ENCODE measurements at places on chromosomes 3 and 15.

- DNase-seq, result no peak
Observed at GRCh38 chr15:97140216-97140615, 809.7 kb downstream of the NR2F2 start.

DNA sequence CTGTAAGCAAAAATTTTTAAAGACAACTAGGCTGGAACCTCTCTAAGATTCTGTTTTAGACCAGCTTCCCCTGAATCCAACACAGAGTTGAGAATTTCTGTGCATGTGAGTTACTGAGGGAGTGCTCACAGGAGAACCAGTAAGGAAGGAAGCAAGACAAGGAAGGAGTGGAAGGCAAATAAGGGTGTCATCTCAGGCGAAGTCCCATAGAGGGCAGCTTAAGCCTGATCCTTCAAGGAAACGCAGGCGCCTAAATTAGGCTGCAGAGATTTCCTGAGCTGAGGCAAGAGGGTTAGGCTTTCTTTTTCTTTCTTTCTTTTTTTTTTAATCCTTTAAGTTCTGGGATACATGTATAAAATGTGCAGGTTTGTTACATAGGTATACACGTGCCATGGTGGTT is 36.2 kb upstream of the COL6A6 start:
- DNase-seq, result no peak

- no peak for DNase-seq
Observed at GRCh38 chr15:87492321-87492720, 764.2 kb downstream of the NTRK3 start.

DNA sequence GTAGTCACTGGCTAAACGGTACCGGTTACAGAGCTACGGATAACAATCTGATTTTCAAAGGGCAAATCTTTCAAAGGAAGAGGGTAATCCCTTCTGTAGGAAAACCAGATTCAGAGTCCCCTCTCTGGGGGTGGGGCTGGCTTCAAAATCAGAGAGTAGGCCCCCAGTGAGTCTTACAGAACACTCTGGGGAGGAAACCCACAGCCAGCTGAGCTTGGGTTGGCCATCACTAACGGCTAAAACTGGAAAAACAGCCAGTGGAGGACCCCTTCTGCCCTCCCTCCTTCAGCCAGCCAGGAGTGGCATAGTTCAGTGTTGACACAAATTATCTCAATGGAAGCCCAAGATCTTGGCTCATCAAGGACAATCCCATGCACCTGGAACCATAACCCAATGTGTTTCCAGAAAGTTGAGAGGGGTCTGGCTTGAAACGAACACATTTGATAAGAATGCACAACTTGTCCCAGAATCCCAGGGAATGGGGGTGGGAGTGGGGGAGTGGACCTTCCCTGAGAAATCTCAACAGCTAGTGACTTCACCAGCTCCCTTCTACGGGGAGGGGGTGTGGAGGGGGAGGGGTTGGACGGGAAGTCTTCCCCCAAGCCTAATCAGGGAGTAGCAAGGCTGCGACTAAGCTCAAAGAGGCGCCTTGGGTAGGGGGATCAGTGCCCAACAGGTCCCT is 1.0 kb downstream of the RASL12 start:
- no peak for DNase-seq

DNA sequence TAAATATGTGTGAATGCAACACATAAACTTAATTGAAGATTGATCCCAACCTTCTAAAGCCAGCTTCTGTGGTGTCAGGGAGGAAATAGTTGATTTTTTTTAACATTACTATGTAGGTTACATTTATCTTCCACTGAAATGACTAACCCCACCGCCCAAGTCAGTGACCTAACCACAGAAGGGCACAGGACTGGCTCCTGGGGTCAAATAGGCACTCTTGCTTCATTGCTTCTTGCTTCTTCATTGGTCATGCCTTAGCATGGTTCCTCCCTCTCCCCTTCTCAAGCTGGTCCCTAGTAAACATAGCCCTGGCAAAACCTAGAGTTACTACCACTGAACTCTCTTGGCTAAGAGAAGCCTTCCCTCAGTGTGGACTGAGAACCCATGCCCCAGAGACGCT is 12.3 kb downstream of the EIF1B start:
- DNase-seq, result no peak

- no peak for DNase-seq
Observed at GRCh38 chr3:39315420-39315819, 14.1 kb upstream of the CCR8 start.

- no peak for DNase-seq
Observed at GRCh38 chr3:123759311-123759710, 124.8 kb downstream of the MYLK start.

DNA sequence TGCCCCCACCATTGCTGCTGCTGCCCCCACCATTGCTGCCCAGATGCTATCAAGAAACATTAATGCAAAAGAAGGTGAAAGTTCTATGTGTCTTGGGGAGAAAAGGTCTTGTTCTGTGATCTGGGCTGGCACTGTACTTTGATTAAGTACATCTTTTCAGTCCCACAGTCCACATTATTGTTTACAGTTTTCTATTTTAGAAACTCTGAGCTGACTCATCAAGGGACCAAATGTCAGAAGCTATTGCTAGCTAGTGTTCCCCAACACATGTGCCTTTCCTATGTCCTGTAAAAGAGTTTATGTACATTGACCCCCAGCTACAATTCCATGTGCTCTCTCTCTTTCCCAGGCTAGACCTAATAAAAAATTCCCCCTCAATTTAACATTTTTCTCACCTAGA is 264.7 kb upstream of the NECTIN3 start:
- no peak for DNase-seq

GRCh38 chr3:23086831-23087230 is 116.3 kb upstream of the UBE2E2 start:
- DNase-seq, result no peak

DNA sequence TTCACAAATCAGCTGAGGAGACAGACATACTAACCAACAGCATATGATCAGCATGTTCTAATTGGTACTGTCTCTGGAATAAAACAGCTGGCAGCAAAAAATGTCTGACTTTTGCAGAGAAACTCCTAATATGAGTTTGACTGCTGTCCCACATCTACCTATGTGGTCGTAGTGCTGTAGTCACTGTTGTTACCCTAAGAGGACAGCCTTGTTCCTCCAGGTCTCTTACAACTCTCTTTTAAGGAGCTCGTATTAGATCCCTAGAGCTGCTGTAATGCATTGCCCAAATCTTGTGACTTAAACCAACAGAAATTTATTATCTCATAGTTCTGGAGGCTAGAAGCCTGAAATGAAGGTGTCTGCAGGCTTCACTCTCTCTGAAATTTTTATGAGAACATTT is 92.1 kb downstream of the TGFBR2 start:
- DNase-seq, result no peak

DNA sequence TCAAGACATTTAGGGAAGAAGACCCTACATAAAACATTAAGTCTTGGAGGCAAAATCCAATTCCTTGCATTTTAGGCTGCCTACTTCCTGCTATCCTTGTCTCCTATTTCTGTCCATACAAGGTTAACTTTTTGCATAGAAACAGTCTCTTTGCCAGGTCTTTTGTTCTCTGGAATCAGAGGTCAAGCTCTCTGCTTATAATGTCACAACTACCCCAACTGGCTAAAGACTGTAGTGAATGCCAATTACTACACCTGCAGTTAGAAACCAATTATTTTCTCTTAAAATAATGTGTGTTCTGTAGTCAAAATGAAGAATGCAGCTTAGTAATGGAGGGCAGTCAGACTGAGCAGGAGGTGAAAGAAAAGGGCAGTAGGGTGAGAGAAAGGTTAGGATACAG is 856.2 kb downstream of the TUSC7 start:
- DNase-seq, result no peak

GRCh38 chr3:55406696-55407425 is 80.2 kb downstream of the WNT5A start:
- DNase-seq, result no peak

DNA sequence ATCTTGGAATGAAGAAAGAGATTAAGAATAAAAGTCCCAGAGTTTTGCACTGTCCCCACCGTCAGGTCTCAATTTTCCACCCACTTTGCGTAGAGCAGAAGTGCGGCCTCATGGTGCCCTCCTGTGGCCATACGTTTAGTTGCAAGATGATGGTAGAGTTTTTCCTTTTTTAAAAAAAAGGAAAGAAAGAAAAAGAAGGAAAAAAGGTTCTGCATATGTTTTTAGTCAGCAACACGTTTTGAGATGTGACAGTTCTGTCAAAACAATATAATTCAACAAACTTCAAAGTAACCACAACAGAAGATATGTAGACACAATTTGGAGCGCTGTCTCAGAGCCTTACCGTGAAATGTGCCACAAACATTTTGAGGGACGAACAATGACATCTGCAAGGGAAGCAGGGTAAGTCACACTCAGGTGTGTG is 24.6 kb downstream of the EBLN2 start:
- DNase-seq, result peak; percentile 6
